ENCODE measurements at places on chromosomes 7 and 10.

- no peak for DNase-seq
Observed at GRCh38 chr7:146146831-146147486, 30.4 kb downstream of the CNTNAP2 start.

DNA sequence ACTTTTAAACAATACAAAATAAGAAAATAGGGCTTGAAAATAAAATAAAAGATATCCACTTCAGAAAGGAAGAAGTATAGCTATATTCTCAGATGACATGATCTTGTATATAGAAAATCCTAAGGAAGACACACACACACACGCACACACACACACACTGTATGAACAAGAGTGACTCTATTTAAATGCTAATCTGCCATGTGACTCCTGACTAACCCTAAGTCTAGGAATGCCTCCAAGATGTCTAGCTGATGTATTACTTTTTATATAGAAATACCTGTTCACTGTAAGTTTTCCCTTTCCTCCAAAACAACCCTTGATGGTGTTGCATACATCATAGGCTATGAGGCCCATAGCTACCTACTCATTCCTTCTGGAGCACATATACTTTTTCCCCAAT, 173.1 kb upstream of the LRRTM3 start:
- DNase-seq: no peak

DNA sequence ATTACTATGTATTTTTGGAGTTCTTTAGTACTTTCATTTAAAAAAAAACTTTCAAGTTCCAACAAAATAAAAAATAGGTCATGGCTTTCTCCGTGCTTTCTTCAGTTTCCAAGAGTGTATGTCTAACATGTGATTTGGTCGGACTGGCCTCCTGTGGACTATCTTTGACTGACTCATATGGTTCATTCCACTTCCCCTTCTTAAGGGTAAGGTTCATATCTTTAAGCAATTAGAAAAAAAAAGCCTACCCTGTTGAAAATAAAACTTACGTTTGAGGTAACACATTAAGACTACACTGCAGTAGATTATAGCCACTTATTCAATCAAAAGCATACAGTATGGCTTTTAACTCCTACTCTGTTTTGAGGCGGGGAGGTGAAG, 112.8 kb upstream of the AHR start:
- no peak for DNase-seq

GRCh38 chr10:107553470-107553869, 389.0 kb upstream of the SORCS1 start:
- no peak for DNase-seq

DNA sequence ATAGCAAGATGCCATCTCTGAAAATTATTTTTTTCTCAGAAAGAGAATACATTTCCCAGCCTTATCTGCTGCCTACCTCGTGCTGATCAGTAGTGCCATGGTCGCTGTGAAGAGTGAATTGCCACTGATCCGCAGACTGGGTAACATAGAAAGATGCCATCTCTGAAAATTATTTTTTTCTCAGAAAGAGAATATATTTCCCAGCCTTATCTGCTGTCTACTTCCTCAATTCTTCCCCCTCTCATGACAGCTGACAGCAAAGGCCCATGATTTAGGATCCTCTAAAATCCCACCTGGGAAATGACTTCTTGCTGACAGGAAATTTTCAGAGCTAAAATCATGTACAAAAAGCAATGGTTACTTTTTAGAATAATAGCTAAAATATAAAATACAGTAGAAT, 92.5 kb upstream of the AHR start:
- DNase-seq: no peak

DNA sequence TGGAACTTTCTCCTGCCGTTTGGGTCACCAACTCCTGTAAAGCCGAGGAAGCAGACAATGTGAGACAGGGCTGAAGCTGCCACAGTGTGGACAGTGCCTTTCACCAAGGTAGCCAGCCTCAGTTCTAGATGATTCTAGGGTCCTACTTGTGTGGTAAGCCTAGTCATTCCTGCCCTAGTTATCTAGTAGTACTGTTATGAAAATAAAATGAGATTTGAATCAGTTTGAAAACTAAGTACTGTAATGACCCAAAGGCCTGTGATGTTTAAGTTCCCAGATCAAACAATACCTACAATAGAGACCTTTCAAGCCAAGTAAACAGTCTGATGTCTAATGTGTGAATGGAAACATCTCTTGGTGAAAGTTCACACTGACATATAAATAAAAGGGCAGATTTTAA, 37.1 kb downstream of the POLL start:
- no peak for DNase-seq

- no peak for DNase-seq
Observed at GRCh38 chr10:34396663-34397062, 418.4 kb downstream of the PARD3 start.

- no peak for DNase-seq
Observed at GRCh38 chr7:48416327-48416908, 245.2 kb downstream of the ABCA13 start.

DNA sequence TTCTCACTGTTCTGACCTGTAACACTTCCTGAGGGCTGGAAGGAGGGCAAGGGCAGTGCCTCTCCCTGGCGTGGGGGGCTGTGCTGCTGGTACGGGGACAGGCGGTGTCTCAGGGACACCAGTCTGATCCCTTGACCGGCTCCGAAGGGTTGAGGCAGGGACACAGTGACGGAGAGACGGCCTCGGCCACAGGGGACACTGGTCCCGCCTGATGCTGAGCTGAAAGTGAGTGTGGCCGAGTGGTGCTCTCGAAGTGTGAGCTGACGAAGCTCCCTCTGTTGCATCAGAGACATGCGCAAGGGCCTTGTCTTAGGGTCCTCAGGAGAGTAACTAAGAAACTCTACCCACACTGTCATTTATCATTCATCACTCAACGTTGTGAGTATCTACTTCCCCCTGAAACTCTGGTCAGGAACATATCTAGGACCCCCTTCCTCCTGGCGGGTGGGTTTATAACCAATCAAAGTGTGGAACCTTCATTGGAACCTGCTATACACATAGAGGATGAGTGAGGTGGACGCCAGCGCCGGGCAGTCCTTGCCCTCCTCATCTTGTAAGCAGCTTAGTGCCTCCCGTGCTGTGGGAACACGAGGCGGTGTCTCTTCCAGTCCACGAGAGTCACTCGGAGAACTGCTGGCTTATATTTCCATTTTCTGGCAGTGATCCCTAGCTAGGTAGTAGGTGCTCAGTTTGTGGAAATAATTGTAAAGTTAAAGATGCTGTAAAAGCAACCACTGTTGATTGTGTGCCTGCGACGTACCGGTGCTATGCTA, 283.1 kb downstream of the DNAJB6 start:
- DNase-seq: no peak

Data from BE2C (cell line).